ENCODE measurements at places on chromosomes 1 and 21. TPM values are rescaled to one million over a fixed set of nuclear protein-coding genes. Genes with fewer than 3 reads are reported as not detected.

GRCh38 chr1:115677182-115677555 is 35.4 kb downstream of the VANGL1 start:
- DNase-seq: peak; percentile 44

Gene S100A7A
- not detected for polyA plus RNA-seq

GRCh38 chr1:41758500-41758899 is 160.2 kb downstream of the HIVEP3 start:
- no peak for DNase-seq

- no peak for DNase-seq
Observed at GRCh38 chr1:42817440-42817767, 207 bp upstream of the SVBP start.

Gene CD1E
- polyA plus RNA-seq: 1.8 TPM

DNA sequence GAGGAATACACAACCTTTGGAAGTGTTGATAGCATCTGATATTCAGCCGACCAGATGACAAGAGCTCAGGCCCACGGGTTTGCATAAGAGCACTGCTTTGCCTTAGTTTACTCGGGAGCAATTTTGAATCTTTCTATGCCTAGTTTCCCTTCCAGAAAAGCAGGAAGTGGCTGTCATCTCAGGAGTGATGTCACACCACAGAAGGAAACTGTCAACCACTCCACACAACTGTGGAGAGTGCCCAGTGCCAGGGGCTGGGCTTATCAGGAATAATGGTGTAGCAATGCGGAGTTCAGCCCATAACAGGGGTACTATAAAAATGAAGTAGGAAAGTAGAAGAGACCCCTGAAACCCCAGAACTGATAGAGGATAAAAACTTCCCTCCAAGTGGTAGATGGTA is 28.4 kb downstream of the NTPCR start:
- no peak for DNase-seq

- DNase-seq: no peak
Observed at GRCh38 chr21:36893581-36893980, 72.9 kb downstream of the HLCS start.

- DNase-seq: no peak
Observed at GRCh38 chr1:188169971-188170370, 1341.2 kb downstream of the PLA2G4A start.

Gene IGSF9
- polyA plus RNA-seq: 15.1 TPM

Gene FLG2
- 0.04 TPM for polyA plus RNA-seq

Gene TFF2
- polyA plus RNA-seq: not detected

DNA sequence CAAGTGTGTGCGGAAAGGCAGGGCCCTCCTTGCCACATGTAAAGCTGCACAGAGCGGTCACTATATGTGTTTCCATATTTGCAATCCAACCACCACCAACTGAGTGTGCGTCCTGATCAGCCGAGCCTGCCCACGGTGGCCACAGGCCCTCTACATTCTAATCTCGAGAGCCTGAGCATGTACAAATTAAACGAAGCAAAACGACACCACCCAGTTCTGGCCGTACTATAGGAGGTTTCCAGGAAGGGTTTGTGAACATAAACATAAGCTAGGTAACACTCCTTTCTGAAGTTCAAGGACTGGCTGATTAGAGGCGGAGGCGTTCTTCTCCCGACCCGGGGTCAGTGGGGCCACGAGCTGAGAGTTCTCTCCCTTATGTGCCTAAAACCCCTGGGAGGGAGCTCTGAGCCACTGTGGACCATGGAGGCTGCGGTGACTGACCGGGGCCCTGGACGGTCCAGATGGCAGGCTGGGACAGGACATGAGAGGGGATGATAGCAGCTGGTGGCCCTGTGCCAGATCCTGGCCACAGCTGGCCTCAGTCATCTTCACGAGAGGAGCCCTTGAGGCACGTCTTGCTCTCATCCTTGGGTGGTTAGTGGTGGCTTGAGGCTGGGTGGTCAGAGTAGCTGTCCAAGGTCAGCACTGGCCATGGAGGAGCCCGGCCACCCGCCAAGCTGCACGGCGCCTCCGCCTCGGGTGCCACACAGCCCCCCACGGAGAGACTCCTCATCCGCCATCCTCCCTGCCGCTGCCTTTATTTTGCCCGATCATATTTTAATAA is 39.1 kb upstream of the TRAPPC10 start:
- DNase-seq: no peak

Gene TGFB2
- 13.5 TPM for polyA plus RNA-seq

Gene MPZ
- 4.8 TPM for polyA plus RNA-seq

Measured in right renal pelvis (tissue), 4 donors.